ENCODE measurements at places on chromosomes 16 and 17.
A peak's percentile ranks its signal among the peaks of the same experiment; 100 is the strongest.

DNA sequence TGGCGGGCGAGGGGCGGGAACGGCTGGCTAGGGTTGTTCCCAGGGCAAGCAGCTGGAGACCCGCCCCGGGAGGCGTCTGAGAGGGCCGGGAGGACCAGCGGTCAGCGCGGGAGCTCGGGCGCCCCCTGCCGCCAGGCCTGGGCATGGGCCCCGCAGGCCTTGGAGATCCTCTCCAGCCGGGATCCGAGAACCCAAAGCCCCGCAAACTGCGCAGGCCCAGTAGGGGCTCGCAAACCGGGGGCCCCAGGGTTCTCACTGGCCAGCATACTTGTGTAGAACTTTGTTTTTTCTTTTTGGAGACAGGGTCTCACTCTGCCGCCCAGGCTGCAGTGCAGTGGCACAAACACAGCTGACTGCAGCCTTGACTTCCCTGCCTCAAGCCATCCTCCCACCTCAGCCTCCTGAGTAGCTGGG, 20.8 kb upstream of the ZNF423 start:
- DNase-seq: peak; percentile 88

DNA sequence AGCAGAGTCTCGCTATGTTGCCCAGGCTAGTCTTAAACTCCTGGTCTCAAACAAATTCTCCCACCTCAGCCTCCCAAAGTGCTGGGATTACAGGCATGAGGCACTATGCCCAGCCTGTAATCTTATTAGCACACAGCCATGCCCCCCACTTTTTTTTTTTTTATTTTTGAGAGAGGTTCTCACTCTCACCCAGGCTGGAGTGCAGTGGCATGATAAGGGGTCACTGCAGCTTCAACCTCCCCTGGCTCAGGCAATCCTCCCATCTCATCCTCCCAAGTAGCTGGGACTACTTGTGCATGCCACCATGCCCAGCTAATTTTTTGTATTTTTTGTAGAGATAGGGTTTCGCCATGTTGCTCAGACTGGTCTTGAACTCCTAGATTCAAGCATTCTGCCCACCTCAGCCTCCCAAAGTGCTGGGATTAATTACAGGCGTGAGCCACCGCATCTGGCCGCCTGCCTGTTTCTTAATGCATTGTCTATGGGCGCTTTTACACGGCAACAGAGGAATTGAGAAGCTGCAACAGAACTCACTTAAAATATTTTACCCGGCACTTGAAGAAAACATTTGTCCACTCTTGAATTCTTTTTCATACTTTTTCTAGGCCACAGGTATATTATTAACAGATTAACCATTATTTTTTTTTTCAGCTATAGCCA, 8.8 kb upstream of the CEP20 start:
- no peak for DNase-seq

GRCh38 chr17:80782536-80783427, 208.9 kb upstream of the CHMP6 start:
- no peak for DNase-seq

DNA sequence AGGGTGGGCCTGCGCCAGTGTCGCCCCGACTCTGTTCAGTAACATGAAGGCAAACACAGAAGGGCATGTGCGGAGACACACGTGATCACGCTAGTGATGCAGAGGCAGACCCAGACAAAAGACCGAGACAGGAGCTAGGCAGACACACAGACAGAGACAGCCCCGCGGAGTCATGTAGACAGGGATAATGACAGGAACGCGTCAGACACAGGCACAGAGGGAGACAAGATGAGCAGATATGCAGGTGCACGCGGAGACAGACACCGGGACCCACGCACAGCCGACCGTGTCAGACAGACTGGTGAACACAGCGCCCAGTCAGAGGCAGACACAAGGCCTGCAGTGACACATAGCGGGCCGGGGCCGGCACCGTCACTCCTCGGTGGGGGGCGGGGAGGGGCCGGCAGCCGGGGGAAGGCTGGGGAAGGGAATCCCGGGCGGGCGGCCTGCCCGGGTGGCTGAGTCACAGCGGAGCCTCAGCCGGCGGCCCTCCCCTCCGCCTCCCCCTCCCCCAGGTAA, 7.4 kb downstream of the KDM6B start:
- no peak for DNase-seq

- no peak for DNase-seq
These were observed 1.7 kb downstream of the RPH3AL start for GRCh38 chr17:350706-351448.

GRCh38 chr17:1612400-1612799, 16.2 kb downstream of the SLC43A2 start:
- no peak for DNase-seq

DNA sequence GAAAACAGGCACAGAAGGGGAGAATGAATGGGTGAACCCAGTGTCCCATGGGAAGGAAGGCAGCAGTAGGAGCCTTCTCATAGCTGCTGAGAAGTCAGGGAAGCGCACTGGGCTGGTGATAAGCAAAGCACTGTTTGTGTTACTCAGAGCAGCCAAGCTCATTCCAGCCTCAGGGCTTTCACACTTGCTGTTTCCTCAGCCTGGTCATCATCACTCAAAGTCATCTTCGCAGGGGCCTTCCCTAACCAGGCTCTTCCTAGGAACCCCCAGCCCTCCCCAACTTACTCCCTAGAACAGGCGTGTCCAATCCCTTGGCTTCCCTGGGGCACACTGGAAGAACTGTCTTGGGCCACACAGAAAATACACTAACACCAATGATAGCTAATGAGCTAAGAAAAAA, 32.1 kb upstream of the LONP2 start:
- DNase-seq: no peak
